ENCODE measurements at places on chromosomes 3 and 15.

- no peak for DNase-seq
These were observed 301.3 kb upstream of the NR2F2 start for GRCh38 chr15:96029172-96029571.

DNA sequence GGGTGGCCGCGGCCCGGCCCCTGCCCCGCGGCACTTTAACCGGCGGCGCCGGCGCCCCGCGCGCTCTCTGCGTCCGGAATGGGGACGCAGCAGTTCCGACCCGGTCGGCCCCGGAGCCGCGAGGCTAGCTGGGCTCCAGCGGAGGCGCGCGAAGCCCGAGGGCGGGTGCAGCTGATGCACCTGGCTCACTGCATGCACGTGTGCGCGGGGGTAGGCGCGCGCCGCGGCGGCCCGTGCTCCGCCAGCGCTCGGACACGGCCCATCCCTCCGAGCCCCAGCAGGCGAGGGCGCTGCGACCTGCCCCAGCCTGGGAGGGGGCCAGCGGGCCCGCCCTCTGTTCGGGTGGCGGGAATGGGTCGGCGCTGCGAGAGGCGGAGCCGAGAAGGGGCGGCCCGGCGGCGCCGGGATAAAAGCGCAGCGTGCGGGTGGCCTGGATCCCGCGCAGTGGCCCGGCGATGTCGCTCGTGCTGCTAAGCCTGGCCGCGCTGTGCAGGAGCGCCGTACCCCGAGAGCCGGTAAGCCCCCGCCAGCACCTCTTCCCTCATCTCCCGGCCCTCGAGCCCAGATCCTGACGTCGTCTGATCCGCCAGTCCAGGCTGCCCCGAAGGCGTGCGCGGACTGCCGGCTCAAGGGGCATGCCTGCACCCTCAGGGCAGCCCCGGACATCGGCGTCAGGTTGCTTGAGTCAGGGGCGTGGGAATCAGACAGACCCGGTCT is at the start of the genes CHDH and IL17RB:
TSS of gene CHDH (minus strand) at position 286 of the 717 bp plus-strand sequence. CDS start 22,411 bp downstream, outside the sequence.
TSS of gene IL17RB (plus strand) at position 435 of the 717 bp plus-strand sequence. CDS start at position 456, 21 bp downstream.
- DNase-seq: no peak

DNA sequence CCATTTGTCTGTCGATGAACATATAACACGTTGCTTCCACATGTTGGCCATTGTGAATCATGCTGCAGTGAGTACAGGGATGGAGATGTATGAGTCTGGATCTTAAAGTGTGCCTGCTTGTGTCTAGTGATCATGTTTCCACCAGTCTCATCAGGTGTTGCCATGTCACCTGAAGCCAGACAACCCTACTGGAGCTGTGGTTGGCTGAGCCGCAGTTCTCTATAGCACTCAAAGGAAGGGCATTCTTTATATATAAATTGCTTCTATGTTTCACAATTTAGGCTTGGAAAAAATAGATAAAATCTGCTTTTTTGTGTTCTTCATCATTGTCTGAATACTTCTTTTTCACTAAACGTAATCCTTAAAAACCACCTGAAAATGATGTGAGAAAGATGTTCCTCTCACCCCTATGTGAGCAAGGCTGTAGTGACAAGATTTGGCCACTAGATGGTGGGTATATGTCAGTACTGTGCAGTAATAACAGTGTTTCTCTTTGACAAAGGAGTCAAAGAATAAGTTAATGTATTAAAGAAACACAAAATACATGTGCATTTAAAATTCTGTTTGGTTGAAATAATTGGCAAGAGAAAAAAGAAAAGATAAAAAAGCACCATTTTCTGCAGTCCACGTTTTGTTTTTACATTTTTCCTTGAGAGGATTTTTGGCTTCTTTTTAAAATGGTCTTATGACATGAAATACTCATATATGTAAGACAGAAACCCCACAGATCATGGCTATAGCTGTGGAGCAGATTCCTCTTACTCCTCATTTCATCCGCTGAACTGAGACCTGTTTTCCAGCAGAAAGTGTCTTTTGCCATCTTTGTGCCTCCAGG is 394.5 kb upstream of the DPPA4 start:
- peak; percentile 13 for DNase-seq

- no peak for DNase-seq
These were observed 35.3 kb downstream of the OXNAD1 start for GRCh38 chr3:16300307-16300706.

DNA sequence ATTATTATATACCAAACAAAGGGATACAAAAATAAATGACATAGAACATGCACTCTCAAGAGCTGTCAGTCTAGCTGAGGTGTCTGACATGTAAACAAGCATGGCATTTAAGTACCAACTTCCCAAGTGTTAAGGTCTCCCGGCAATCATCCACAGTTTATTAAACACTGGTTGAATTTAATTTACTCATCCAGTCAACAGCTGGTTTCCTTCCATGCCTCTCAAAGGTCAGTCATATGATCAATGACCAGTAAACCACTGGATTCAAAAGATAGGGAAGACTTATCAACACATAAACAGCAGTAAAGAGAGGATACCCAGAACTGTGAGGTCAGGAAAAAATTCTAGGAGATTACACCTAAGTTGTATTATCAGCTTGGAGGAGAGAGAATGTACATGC is 80.4 kb downstream of the ADAM10 start:
- no peak for DNase-seq

- DNase-seq: no peak
These were observed 181.6 kb downstream of the ROBO1 start for GRCh38 chr3:79586232-79586631.

DNA sequence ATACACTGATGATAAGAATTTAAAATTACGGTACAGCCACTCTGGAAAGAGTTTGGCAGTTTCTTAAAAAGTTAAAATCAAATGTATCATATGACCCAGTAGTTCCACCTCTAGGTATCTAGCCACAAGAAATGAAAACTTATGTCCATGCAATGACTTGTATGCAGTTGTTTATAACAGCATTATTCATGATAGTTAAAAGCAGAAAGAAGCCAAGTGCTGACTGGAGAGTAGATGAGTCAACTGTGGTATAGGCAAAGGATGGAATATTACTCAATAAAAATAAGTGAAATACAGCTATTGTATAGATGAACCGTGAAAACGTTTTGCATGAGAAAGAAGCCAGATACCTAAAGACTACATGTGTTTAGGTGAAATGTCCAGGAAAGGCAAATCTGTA is 14.8 kb downstream of the GPR87 start:
- DNase-seq: no peak

DNA sequence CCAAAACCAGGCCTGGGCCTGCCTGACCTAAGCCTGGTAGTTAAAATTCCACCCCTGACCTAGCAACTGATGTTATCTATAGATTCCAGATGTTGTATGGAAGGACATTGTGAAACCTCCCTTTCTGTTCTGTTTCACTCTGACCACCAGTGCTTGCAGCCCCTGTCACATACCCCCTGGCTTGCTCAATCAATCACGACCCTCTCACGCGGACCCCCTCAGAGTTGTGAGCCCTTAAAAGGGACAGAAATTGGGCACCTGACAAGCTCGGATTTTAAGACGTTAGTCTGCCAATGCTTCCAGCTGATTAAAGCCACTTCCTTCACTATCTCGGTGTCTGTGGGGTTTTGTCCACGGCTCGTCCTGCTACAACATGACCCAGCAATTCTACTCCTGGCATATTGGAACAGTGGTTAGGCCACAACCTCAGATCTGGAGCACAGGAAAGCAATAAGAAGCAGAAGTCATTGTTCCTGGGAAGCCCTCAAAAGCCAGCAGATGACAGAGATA is 36.7 kb upstream of the LHFPL4 start:
- no peak for DNase-seq

DNA sequence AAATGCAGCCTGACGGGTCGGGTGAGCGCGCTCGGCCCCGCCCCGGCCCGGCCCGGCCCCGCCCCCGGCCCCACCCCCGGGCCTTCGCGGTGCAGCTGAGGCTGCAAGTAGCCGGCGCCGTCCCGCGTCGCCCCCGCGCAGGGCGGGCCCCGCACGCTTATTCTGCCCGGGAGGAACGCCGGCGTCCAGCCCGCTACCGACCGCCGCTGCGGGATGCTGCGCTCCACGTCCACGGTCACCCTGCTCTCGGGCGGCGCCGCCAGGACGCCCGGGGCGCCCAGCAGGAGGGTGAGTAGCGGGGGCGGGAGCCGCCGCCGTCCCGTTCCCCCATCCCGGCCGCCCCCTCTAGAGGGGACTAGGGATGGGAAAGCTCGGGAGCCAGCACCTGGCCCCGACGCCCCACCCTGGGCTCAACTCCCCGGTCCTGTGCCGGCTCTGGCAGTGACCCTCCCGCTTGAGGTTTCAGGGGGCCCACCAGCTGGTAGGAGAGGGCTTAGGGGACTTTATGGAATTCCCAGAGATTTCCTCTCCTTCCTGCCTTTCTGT is at the start of gene MYZAP:
TSS of gene MYZAP (plus strand) at position 83 of the 546 bp plus-strand sequence. CDS start at position 214, 131 bp downstream.
- DNase-seq: no peak
